Amniotic stem cell (primary cell): ENCODE measurements at places on chromosomes 5 and 9.

DNA sequence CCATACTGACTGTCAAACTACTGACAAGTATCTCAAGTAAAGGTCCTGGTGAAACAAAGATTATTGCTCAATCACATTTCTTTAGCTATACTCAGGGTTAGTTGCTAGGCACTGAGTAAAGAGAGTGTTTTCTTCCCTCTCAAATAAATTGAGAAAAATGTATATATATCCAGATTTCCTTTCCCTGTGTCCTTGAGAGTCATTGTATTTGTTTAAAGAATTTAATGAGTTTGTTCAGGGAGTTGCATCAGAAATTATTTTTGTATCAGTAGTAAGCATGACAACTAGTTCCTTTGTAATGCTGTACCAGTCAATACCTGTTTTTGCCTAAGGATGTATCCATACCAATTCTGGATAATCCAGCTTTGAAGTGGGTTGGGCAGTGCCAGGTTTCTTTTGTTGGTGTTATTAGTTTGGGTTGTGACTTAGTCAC, 3.2 kb upstream of the ANKHD1 start:
- DNase-seq, result no peak

DNA sequence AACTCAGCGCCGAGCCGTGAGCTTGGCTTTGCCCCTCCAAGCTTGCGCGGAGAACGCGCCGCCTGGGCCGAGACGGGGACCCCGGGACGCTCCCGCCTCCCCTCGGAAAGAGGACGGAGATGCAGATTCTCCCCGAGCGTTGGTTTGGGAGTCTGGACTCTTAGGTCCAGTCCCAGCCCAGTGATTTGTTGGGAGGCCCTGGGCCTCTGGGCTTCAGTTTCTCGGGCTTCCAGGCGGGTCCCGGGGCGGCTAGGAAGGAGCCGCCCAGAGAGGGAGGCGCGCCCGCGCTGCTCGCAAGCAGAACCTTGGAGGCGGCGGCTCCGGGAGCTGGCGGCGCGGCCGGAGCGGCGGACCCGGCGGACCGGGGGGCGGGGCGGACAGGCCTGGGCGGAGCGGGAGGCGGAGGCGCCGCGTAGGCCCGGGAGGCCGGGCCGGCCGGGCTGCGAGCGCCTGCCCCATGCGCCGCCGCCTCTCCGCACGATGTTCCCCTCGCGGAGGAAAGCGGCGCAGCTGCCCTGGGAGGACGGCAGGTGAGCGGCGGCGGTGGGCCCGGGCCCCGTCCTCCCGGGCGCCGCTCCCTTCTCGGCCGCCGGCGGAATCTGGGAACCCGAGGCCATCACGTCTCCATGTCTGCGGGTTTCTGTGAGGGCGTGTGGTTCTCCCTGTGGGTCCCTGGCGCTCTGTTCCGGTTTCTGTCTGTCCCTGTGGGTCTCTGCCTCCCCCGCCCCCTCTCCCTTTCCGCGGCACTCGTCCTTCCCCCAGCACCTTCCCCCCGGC, at the start of gene B4GALT7:
TSS of gene B4GALT7 (plus strand) at position 402 of the 777 bp plus-strand sequence. CDS start at position 481, 79 bp downstream.
- DNase-seq, result peak; percentile 62

- no peak for DNase-seq
These were observed 356.7 kb upstream of the TRPC7 start for GRCh38 chr5:136722086-136722485.

- no peak for DNase-seq
These were observed 194.2 kb upstream of the CHD1 start for GRCh38 chr5:99122976-99123375.

DNA sequence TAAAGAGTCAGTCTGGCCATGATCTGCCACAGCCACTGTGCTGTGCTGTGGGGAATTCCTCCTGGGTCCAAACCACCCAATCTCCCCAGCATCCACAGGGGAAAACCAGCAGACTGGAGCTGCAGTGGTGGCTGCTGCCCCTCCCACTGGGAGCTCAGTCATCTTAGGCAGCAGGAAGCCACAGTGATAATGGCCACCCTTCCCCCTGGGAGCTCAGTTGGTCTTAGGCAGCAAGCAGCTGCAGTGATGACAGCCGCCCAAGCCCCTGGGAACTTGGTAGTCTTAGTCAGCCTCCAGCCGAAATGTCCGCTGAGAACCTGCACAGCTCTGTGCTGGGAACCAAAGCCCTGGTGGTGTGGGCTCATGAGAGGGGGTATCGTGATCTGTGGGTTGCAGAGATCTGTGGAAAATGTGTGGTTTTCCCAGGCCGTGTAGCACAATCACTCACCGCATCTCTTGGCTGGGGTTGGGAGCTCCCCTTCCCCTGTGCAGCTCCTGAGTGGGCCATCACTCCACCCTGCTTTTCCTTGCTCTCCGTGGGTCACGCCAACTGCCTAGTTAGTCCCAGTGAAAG, 38.4 kb upstream of the SMIM15 start:
- DNase-seq, result no peak

GRCh38 chr5:173868096-173868880, 19.9 kb upstream of the CPEB4 start:
- DNase-seq, result no peak

GRCh38 chr5:173808079-173808808, 79.9 kb upstream of the CPEB4 start:
- no peak for DNase-seq

DNA sequence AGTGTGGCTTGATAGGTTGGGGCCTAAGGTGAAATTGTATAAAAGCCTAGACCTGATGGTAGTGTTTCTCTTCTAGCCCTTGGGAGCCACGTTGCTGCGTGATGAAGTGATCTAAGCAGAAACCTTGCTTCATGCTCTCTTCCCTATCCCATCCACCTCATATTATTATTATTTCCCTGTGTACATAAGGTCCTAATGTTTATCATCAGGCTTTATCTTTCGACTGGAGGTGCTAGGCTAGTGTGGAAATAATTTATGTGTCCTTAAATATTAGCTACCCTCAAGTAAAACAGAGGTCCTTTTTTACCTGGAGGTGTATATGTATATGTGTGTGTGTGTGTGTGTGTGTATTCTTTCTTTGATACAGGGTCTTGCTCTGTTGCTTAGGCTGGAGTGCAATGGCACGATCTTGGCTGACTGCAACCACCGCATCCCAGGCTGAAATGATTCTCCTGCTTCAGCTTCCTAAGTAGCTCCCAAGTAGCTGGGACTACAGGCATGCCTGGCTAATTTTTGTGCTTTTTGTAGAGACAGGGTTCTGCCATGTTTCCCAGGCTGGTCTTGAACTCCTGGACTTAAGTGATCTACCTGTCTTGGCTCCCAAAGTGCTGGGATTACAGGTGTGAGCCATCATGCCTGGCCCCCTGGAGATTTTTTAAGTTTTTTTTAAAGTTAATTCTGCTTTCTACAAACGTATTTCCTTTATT, 3.7 kb downstream of the UGCG start:
- no peak for DNase-seq

- no peak for DNase-seq
These were observed 5.2 kb upstream of the CEL start for GRCh38 chr9:133056533-133056932.

DNA sequence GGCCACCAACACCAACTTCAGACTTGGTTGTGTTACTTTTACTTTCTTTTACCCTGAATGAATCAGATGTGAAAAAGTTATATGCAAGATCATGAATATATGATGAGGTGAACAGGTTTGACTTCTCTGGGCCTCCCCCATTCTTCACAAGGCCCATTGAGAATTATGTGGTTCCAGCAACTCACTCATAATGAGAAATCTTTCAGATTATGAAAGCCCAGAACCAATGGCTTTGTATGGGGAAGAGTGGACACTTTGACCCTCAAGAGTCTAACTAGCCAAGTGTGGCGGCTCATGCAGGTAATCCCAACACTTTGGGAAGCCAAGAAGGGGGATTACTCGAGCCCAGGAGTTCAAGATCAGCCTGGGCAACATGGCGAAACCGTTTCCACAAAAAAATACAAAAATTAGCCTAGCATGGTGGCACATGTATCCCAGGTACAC, 16.1 kb upstream of the LNPEP start:
- DNase-seq, result no peak
